GF-D8 (cell line): ENCODE measurements at places on chromosomes 2 and 18.

DNA sequence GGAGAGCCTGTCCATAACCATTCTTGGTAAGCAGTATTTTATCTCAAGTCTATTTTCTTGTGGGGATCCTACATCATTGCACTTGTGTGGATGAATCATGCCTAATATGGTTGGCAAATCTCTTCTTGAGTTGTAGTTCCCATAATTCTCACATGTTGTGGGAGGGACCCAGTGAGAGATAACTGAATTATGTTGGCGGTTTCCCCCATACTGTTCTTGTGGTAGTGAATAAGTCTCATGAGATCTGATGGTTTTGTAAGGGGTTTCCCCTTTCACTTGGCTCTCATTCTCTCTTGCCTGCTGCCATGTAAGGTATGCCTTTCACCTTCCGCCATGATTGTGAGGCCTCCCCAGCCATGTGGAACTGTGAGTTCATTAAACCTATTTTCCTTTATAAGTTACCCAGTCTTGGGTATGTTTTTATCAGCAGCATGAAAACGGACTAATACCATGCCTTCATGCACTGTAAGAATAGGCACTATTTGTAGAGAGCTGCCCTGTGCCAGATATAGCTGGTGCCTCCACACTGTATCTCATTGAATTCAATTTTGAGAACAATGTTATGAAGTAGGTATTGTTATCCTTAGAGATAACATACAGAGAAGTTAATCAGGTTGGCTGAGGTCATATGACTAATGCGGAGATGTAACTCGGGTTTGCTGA is 148.3 kb downstream of the PLCL1 start:
- no peak for DNase-seq

DNA sequence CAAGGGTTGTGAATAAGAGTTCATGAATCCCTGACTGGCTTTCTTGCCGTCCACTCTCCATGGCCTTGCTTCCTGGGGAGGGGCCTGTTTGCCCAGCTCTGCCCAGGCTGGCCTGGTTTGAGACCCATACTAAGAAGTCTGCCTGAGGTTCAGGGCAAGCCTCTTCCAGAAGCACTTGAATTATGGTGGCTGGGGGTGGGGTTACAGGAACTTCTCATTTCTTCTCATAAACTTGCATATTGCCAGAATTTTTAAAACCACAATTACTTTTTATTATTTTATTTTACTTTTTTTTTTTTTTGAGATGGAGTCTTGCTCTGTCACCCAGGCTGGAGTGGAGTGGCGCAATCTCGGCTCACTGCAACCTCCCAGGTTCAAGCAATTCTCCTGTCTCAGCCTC is 42.0 kb downstream of the GORASP2 start:
- DNase-seq: no peak

DNA sequence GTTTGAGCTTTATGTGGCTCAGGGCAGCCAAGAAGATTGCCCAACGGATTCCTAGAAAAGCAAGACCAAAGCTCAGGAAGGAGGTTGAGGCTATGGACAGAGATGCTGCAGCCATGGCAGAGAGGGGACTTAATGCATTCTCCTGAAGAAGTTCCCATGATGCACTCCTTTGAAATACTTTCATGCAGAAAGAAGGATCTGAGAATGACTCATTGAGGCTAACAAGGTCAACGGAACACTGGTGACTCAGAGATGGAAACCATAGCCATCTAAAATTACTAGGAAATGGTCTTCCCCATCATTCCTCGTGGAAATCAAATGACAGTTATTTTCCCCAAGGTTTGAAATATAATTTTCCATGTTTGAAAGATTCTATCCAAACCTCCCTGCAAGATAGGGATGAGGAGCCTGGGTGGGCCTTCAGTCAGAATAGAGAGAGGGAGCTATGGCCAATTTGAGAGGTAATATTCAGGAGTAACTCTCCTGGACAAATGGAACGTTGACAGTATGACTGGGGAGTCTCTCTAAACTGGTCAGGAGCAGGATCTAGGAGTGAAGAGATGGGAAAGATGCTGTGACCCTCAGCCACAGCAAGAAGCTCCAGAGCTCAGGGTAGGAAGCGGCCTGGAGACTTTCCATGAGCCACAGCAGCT is 63.0 kb downstream of the REEP1 start:
- no peak for DNase-seq

DNA sequence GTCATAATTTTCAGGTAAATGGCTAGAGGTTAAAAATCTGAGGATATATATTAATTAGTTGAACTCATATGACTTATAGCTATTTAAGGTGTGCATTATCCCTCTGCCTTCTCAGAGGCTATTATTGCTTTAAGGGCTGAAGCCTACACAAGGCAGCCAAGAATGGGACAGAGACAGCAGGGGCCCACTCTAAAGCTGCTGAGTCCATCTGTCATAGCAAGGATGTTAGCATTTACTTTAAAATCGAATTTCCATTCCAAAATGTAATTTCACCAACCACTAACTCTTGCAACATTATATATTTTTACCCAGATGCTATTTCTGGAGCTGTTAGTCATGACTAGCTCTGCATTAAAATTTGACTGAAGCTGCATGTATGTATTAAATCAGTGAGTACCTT is 236.3 kb upstream of the FSIP2 start:
- DNase-seq: no peak

GRCh38 chr2:21644266-21644665 is 520.5 kb downstream of the TDRD15 start:
- DNase-seq: no peak

- no peak for DNase-seq
Measured at GRCh38 chr18:23274638-23275482, 139.6 kb downstream of the CABLES1 start.

DNA sequence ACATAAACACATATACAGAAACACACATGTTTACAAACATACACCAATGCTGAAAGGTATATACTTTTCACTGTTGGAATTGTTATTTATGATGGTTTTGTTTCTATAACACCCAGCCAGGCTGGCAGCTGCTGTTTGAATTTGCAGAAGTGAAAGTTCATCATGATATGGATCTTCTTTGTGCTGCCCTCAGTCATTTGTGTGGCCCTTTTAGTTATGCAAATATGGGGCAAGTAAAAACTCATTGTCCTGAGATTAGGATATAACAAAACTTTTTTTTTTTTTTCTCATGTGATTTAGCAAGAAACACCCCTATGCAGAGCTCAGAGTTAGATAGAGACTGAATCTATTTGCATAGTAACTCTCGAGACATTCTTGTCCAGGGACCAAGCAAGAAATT is 714.1 kb downstream of the KCNJ3 start:
- DNase-seq: no peak

- DNase-seq: no peak
Measured at GRCh38 chr2:121897335-121897970, 142.0 kb downstream of the TSN start.

- DNase-seq: no peak
Measured at GRCh38 chr2:74333896-74334586, 9.2 kb downstream of the SLC4A5 start.

GRCh38 chr18:3422905-3423304 is 27.1 kb upstream of the TGIF1 start:
- no peak for DNase-seq

- DNase-seq: no peak
Measured at GRCh38 chr18:78666666-78667335, 312.8 kb upstream of the SALL3 start.

- DNase-seq: no peak
Measured at GRCh38 chr2:74886811-74887210, 52.9 kb downstream of the HK2 start.

GRCh38 chr18:13398631-13399030 is 180.1 kb downstream of the LDLRAD4 start:
- DNase-seq: no peak

DNA sequence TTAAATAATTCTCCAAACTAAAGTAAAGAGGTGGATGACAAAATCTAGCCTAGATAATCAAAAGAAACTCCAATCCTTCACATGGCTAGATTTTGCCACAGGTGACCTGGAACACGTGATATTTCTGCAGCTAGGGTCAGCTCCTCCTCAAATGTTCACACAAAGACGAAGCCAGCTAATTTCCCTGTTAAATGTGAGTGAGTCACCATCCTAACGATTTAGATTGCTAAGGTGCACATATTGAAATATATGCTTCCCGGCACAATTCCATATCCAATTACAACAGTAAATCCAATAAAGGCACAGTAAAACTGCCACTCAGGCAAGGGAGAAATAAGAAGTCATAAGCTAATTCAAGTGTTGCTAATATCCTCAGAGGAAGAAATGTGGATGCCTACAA is 28.7 kb downstream of the IKZF2 start:
- DNase-seq: no peak

DNA sequence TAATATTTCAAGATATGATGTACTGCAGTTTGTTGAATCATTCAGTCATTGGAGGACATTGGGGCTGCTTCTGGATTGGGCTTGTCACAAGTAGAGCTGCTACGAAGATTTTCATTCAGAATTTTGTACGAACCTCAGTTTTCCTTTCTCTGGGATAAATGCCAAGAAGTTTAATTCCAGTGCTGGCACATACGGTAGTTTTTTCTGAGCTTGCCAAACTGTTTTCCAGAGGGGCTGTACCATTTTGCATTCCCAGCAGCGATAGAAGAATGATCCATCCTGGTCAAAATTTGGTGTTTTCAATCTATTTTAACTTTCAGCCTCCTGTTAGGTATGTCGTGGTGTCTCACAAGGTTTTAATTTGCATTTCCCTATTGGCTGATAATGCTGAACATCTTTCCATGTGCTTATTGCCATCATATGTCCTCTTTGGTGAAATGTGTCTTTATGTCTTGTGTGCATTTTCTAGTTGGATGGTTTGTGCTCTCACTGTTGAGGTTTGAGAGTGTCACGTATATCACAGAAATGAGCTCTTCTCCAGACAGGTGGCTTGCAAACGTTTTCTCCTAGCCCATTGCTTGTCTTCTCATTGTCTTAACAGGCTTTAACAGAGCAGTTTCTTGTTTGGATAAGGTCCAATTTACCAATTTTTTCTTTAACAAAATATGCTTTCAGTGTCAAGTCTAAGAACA is 612.6 kb downstream of the GALR1 start:
- no peak for DNase-seq

- no peak for DNase-seq
Measured at GRCh38 chr2:12167525-12168317, 421.3 kb downstream of the LPIN1 start.

GRCh38 chr2:31228717-31229116 is 5.2 kb upstream of the EHD3 start:
- DNase-seq: no peak

DNA sequence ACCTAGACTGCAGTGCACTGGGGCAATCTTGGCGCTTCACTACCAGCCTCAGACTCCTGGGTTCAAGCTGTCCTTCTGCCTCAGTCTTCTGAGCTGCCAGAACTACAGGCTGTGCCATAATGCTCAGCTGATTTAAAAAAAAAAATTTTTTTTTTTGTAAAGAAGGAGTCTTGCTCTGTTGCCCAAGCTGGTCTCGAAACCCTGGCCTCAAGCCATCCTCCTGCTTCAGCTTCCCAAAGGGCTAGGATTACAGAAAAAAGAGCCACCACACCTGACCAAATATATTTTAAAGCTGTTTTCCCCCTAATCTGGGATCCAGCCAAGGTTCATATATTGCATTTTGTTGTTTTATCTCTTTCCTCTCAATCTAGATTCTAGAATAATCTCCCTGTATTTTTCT is 82.2 kb downstream of the RAB31 start:
- no peak for DNase-seq

DNA sequence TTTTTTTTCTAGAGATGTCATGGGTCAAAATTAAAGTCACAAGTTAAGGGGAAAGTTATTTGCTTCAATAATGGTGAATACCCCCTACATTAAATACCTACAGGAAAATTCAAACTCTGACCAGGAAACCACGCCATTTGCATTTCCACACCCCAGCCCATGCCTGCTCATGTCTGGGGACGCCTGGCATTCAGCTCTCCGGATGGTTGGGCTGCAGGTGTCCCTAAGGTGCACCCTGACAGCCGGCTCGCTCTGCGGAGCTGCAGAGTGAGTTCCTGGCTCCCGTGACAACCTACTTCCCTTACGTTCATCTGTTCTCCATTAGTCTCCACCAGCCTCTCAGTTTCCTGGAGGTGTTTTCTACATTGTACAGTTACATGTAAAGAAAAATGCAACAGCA is 122.7 kb upstream of the RIOK3 start:
- DNase-seq: no peak

DNA sequence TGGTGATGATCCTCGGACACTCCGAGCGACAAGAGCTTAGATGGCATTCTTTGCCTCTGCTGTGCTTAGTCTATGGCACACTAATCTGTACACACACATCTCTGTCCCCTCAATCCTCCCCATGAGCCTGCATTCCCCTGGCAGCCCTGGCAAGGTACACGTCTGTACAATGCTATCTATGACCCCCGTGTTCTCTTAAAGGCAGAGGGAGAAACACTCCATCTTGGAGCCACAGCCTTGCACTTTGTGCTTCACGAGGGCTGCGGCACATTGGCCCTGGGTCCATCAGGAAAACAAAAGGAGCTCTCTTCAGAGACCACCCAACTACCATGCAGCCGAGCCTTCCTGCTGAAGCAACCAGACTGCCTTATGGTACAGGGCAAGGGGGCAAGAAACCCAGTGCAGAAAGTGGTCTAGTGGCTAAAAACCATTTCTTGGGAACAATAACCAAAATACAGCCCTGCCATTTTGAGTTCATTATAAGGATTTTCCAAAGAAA is 42.5 kb downstream of the STEAP3 start:
- DNase-seq: no peak

GRCh38 chr2:26235089-26235488 is 9.3 kb downstream of the HADHA start:
- DNase-seq: no peak

DNA sequence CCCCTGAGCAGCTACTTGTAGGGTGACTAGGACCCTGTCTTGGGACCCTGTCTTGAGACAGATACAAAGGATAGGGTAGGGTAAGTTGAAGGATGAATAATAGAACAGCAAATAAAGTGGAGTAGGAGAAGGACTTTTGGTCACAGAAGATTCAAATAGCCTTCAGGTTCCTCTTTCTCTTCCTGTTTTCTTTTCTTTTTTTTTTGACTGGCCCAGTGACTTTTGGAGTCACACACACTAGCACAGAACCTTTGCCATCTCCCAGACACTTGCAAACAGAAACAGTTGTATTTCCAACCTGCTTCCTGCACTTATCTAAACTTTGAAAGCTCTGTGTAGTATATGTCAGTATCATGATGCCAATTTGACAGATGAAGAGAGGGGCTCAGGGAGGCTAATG is 108.2 kb downstream of the TDRD15 start:
- DNase-seq: no peak

DNA sequence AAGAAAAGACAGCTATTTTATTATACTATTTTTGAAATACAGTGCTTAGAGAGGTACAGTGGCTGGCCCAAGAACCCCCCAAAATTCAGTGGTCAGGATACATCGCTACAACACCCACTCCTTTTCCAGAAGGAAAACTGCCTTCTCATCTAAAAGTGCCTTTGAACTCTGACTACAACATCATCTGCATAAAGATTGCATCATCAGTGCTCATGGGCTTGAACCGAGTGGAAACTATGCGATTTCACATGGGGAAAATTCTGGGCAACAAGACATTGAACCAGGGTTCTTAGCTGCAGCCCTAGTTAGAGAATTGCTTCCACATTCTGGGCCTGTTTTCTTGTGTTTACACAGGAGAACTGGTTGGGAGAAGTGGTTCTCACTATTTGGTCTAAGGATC is 294.6 kb upstream of the SLC14A2 start:
- no peak for DNase-seq
